ENCODE measurements at places on chromosomes 7 and 10.

DNA sequence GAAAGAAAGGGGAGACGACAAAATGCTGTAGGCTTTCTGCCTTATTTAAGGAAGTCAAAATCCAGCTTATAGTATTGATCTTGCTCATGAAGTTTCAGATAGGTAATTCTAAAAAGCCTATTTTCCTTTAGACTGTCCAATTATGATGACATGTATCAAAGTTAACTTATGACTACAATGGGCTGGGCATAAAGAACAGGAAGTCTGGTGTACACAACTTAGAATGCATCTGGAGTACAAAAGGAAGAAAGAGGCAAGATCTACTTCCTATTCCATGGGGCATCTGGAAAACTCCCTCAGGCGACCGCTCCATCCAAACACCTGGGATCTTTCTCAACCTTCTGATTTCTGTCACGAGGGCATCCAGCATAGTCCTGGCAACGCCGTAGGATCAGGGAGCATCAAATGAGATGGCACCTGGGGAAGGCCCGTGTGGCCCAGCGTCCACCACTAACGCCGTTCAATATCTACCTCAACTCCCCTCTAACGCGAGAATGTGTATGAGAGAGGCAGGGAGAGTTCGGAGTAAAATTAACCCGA, 512 bp downstream of the FAM24B start:
- DNase-seq: no peak

- DNase-seq: no peak
These were observed 236.8 kb downstream of the FRMD4A start for GRCh38 chr10:14093730-14094484.

- no peak for DNase-seq
These were observed 17.0 kb upstream of the MMP21 start for GRCh38 chr10:125792342-125793300.

DNA sequence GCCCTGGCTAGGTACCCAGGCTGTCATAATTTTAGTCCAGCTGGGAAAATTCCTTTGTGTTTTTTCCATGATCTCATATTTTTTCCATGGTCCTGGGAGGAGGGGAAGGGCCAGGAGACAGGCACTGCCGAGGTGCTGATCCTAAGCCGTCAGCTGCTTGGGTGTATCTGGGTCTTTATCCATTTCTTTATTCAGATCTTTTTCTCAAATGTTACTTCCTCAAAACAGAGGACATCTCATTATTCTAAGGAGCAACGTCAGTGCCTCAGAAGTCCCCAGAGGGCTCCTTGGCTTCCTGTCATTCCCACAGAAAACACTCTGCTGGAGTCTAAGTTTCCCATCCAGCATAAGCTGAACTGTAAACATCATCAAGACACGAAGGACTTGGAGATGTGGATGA, 2.8 kb upstream of the OR6V1 start:
- DNase-seq: no peak

GRCh38 chr10:49382226-49382625, 13.7 kb downstream of the DRGX start:
- DNase-seq: no peak

- no peak for DNase-seq
These were observed 1.1 kb upstream of the EMX2 start for GRCh38 chr10:117541405-117541908.

DNA sequence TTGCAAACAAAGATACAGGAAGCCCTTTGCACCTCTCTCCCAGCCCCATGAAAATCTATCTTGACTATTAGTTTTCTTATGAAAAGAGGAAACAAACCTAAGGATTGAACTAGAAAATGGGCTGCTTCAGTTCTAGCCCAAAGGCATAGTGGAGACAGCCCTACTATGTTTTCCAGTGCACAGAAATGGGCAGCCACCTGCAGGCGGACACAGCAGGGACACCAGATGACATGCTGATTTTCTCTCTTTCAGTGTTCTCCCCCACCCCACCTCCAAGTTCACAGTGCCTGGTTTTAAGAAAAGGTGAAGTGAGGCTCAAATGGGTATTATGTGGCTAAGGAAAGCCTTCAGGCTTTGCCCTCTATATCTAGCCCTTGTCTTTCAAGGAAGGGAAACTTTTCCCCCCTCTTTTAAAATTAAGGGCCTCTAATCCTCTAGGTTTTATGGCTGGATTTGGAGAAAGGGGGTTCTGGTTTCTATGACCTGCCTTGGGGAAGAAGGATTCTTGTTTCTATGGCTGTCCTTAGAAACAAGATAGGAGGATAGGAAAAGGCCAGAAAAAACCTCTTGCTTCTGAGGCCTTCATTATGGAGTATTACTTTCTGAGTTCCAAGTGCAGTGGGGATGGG, 23.5 kb upstream of the DDX50 start:
- no peak for DNase-seq

- DNase-seq: no peak
These were observed 6.1 kb downstream of the TBATA start for GRCh38 chr10:70779088-70779487.

DNA sequence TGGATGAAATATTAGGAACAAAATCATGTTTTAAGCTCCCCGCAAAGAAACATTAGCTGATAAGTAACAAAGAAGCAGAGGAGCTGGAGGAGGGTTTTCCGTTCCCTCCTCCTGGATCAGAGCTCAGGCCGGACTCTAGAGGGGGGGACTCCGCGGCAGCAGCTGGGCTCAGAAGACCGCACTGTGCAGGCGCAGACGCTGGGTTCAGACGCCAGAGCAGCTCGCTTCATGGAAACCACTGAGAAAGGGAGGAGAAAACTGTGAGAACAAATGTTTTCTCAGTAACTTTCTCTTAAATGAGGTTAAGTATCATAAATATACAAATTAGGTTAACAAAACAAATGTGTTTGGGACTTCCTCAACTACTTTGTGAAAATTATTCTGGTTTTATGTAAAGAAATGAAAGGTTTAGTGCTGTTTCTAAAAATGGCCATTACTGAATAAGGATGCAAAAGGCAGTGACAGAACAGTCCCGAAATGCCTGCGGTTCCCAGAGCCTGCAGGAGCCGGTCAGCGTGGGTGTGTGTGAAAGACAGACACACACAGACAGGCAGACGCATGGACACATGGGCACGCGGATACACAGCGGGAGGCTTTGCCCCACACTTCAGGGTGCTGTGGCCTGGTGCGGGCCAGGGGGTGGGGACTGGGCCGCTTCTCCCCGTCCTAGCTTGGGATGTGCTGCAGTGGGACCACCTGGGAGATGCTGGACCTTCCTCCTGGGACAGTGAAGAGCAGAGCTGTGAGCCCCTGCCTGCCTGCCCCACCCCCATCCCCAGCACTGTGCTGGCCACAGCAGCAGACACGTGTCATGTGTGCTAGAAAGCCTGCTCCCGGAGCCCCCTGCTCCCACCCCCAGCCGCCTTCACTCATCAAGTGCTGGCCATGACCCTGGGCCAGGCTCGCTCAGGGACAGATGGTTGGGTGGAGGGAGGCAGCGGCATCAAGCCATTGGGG, 20.3 kb upstream of the ADGRA1 start:
- no peak for DNase-seq

GRCh38 chr10:18793951-18794350, 134.7 kb downstream of the ARL5B start:
- no peak for DNase-seq

DNA sequence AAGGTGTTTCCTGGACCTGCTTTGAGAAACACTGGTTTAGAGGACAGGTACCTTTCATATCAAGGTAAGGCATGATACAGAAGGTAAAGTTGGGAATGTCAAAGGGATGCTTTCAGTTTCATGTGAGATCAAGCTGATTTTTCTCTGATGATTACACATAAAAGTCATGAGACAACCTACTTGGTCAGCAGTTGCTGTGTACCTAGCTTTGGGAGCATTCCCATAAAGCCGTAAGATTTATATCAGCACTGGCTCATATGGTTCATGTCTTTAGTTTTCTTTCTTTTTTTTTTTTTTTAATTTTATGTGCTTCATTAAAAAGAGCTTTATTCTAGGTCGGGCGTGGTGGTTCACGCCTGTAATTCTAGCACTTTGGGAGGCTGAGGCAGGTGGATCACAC, 265.3 kb upstream of the LRGUK start:
- no peak for DNase-seq

DNA sequence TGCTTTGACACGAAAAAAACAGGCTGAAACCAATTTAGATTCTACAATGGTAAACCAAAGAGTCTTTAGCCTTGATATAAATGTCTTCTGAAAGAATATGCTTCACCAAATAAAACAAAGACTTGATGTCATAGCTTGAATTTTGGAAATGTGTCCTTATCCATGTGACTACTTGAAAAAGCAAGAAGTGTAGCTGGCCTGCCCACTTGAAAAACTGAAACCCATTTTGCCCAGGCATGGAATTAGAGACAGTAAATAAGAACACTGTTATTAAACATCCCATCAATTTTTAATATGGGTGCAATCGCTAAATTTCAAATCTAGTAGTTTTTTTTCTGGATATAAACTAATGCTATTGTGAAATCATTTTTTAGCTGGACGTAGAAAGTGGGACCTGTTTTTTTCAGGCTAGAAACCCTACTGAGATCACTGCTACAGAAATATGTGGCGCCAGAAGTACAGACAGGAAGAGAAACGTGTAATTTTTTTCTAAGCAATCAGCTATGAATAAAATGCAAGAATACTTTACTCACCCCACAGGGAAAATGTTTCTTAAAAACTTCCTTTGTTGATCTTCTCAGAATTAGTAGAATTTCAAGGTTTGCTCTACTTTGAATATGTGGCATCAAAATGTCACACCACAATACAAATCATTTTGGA, 56.7 kb downstream of the PIP4K2A start:
- no peak for DNase-seq

DNA sequence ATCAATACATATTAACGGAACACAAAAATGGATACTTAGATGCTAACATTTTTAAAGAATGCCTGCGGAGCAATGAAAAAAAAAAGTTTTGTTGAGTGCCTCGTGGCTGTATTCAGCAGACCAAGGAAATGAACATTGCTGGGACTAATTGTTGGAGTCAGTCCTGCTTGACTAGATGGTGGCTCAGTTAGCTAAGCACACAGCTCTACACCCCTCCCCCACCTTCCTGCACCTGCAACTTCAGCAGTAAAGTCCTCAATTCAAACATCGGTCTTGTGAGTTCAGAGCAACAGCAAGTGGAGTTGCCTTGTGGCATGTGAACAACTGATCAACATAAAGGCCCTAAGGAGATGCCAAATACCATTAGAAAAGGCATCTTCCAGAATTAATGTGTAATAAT, 326.0 kb upstream of the NPSR1 start:
- DNase-seq: no peak

DNA sequence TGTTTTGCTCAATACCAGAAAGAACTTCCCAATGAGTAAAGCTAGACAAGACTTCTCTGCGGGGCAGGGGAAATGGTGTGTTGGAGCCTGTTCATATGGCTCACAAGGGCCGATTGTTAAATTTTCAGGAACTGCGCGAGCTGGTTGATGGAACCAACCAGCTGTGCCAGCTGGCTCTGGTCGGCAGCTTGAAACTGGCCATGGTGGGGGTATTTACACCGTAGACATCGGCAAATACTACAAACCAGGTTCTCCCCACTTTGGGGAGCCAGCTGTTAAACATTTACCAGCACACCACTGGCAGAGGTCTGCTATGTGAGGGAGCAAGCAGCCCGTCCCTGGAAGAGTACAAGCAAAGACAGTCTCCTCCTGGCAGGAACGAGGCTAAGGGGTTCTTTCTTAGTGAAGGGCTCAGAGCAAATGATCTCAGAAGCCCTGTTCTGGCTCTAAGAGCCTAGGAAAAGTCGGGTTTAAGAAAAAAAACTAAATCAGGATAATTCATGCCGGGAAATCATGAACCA, 8.8 kb upstream of the ZMIZ1 start:
- no peak for DNase-seq

DNA sequence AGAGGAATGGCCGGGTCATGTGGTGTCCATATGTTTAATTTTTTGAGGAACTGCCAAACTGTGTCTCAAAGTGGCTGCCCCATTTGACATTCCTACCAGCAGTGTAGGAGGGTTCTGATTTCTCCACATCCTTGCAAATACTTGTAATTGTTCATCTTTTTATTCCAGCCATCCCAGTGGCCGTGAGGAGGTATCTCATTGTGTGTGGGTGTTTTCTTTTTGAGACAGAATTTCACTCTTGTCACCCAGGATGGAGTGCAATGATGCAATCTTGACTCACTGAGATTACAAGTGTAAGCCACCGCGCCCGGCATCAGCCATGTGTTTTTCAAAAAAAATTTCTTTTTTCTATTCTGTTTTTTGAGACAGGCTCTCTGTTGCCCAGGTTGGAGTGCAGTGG, 38.7 kb upstream of the DLG5 start:
- no peak for DNase-seq

DNA sequence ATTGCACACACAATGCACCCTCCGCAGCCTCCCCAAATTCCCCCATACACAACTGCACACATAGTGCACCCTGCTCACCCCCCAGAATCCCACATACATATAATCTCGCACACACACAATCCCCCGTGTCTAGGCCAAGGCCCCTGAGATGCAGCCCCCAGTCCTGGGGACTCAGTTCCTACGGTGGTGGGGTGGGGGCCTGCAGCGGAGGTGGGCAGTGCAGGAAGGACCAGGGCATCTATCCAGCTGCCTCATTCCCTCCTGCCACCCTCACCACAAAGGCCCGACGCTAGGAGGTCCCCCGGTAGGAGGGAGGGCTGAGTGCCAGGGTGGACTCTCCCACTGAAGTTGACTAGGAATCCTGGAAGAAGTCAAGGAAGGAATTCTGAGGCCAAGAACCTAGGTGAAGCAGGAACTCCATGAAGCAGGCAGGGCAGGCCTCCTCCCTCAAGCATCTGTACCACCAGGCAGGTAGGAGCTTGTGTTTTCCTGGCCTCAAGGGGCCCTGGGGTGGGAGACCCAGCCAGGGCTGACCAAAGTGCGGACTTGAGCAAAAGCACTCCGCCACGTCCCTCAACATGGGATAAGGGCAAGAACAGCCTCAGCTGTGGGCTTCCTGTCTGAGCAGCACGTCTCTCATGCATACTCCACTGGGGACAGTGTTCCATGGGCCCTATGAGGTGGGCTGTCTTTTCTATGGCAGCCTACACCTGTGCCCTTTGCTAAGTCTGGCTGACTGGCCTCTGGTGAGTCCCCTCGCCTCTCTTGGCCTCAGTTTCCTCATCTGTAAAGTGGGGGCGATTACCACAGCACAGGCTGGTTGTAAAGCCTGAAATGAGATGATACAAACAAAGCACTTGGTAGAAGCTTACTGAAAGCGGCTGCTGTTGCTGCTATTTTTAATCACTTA, 145.7 kb downstream of the MAPK8 start:
- no peak for DNase-seq

GRCh38 chr7:138313829-138314178, 146.3 kb upstream of the TRIM24 start:
- DNase-seq: no peak

GRCh38 chr7:48388911-48389310, 217.7 kb downstream of the ABCA13 start:
- DNase-seq: no peak
